ENCODE measurements at places on chromosomes 16 and 17.

GRCh38 chr16:47052666-47053640 is 79.5 kb upstream of the DNAJA2 start:
- no peak for DNase-seq

GRCh38 chr17:72039490-72039889 is 81.3 kb upstream of the SOX9 start:
- DNase-seq = no peak

- no peak for DNase-seq
Observed at GRCh38 chr17:21318439-21318838, 33.9 kb downstream of the MAP2K3 start.

GRCh38 chr17:65332375-65332774 is 195.2 kb downstream of the RGS9 start:
- DNase-seq = no peak

DNA sequence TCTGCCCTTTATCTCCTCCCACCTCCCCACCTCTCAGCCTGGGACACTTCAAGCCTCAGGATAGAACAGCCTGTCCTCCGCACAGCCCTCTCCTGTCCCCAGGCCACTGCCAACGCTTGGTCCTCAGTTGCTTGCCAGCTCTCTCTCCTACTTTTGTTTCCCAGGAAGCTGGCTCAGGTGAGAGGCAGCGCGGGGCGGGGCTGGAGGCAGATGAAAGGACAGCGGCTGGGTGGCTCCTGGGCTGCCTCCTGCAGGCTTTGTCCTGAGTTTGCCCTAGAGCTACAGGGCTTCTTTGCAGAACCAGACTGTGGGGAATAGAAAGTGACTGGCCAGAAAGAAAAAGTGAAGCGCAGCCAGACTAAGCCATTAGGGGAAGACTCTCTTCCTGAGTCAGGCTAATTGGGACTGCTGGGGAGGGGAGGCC is 48.2 kb upstream of the CDC42EP4 start:
- no peak for DNase-seq

GRCh38 chr16:66176731-66177130 is 189.8 kb upstream of the CDH5 start:
- no peak for DNase-seq

DNA sequence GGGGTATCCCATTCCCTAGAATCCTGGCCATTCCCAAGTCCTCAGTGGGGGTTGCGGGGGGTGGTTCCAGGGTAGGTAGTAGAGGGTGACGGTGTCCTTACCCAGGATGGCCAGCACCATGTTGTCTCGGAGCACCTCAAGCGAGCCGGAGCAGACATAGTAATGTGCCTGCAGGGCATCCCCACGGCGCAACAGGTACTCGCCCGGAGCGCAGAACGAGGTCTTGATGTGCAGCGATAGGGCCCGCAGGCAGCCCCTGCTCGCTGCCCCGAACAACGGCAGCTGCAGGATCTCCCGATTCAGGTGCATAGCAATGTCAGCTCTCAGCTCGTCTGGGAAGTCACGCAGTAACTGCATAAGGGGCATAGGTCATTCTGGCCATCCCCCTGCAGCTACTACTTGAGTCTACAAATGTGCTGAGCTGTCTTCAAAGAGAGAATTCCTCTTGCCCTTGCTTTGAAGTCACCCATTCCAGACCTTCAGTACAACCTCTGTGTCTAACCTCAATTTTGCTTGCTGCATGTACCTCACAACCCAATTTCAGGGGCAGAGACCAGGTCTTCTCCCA is 11.5 kb upstream of the RAB5C start:
- no peak for DNase-seq

DNA sequence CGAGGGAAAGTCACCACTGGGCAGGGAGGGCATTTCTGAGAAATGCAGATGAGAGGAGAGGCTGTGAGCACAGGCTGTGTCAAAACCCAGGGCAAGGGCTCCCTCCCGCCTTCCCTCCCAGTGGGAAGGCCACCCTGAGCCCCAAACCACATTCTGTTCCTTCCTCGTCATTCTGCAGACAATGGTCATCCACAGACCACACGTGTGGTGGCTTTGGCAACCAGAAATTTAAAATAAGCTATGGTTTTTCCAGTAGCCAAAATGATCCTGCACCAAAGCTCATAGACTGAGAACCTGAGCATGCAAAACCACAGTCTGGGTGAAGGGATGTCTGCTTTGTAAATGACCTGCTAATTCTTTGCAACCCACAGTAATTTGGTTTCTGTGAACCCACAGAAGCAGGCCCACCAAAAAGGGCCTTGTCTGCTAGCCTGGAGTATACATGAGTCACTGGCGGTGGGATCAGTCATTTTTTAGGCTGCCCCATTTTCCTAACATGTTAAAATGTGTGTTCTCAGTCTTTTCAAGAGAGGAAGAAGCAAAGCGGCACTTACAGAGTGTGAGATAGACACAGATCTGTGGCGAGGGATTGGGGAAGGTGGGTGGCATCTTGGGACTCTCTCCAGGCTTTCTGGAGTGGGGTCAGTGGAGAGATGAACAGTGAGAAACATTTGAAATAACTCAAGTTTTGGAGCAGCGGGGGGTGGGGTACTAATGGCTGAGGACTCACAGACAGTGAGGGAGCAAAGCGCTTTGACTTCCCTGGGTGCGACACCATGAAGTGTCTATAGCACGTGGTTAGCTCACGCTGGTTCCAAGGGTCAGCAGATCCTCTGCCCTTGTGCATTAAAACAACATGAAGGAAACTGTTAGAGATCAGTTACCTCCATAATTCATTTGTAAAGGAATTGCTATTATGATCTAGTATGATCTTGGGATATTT is 20.5 kb downstream of the GRB7 start:
- DNase-seq = no peak

GRCh38 chr17:31508288-31509094 is 117.0 kb downstream of the RAB11FIP4 start:
- DNase-seq = peak; percentile 79

- no peak for DNase-seq
Observed at GRCh38 chr16:13332713-13333255, 431.4 kb downstream of the SHISA9 start.

- no peak for DNase-seq
Observed at GRCh38 chr17:7222972-7223292, 3.2 kb downstream of the ACADVL start.

- no peak for DNase-seq
Observed at GRCh38 chr16:30535106-30535776, 583 bp upstream of the ZNF747 start.

- no peak for DNase-seq
Observed at GRCh38 chr17:65977041-65977440, 214.9 kb downstream of the CEP112 start.

GRCh38 chr17:56026915-56027314 is 126.4 kb upstream of the ANKFN1 start:
- no peak for DNase-seq

DNA sequence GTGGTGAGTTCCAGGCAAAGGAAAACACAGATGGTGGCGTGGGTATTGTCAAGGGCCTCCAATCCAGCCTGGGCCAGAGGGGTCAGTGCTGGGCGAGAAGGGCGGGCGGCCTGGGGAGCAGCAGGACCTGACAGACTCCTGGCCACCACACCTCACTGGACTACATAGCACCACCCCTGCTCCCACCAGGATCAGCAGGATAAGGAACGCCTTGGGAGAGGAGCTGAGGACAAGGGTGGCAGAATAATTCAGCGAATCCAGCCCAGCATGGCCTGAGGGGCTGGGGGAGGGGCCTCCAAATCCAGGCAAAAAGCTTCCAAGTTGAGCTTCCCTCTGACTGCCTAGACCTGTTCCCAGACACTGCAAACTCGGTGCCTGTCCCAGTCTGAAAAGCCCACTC is 6.5 kb downstream of the DLX4 start:
- no peak for DNase-seq
